ENCODE measurements at places on chromosomes 12 and 14.
A peak's percentile ranks its signal among the peaks of the same experiment; 100 is the strongest.

DNA sequence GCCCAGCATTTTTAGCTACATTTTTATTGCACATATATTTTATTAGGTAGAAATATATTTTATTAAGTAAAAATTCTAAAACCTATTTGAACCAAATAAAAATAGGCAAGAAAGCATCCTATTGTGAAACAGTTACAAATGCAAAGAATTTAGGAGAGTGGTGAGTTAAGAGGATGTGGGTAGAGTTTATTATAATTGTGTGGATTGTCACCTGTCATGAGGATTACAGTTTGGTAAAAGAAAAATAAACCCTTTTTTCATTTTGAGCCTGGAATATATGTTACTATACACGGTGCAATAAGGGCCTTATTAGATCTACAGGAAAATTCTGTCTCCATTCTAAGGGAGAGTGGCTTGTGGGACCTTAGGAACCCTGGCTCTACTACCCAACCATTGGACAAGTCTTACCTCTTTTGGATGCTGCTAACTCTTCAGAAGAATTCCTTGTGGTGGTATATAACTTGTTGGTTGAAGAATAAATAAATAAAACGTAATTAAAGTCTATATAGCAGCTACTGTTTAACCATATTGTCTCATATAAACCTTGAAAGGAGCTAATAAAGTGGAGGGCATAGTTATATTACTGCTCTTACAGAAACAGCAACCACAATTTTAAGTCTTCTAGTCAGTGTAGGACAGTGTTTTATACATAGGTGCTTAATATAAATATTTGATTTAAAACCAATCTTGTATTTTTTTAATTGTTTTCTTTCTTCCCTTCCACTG, 67.8 kb downstream of the FGD4 start:
- DNase-seq, result no peak

DNA sequence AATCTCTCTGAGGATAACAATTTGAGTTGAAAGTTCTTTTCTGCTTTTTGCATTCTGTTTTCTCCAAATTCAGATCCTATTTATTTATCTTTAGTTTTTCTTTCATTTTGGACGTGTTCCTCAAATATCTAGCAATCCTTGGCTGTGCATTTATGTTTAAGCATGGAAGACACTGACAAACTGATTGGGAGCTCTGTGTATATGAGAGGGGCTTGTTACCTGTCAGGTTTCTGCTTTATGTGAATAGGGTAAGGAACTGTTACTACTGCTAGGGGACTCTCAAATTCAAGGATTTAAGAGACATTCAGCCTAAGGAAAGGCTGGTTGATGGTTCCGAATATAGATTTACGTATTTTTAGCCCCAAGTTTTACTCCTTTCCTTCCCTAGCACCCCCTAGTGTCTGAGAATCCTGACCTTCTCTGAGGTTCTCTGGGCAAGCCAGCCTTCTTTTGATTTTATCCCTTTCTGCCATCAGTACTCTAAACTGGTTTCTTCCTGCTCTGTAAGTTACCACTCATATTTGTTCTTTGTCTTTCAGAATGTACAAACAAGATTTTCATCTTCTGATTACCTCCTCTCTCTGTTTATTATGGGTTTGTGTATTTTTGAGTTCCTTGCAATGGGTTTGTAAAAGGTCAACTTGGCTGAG, 30.5 kb downstream of the YLPM1 start:
- no peak for DNase-seq

DNA sequence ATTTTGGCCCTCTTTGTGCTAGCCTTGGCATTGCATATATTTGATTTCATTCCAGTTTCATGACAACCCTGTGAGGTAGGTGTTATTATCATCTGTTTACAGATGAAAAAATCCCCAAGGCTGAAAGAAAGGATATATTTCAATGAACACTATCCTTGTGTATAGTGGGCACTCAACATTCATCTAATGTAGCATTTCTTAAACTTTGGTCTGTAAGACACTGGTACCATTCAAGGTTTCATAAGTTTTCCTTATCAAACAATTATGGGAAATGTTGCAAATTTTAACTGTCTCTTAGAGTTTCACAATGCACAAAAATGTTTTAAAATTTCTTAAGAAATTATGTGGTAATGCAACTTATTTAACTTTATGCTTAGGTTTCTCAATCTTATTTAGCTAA, 44.3 kb downstream of the ATP23 start:
- DNase-seq, result no peak

GRCh38 chr12:122825773-122826724, 9.2 kb upstream of the HIP1R start:
- peak; percentile 73 for DNase-seq

GRCh38 chr12:106328735-106329134, 26.2 kb downstream of the TCP11L2 start:
- no peak for DNase-seq

- DNase-seq, result peak; percentile 90
These were observed 11.2 kb upstream of the LBHD2 start for GRCh38 chr14:103072595-103073366.

GRCh38 chr12:62839869-62840660, 94.9 kb downstream of the PPM1H start:
- no peak for DNase-seq

DNA sequence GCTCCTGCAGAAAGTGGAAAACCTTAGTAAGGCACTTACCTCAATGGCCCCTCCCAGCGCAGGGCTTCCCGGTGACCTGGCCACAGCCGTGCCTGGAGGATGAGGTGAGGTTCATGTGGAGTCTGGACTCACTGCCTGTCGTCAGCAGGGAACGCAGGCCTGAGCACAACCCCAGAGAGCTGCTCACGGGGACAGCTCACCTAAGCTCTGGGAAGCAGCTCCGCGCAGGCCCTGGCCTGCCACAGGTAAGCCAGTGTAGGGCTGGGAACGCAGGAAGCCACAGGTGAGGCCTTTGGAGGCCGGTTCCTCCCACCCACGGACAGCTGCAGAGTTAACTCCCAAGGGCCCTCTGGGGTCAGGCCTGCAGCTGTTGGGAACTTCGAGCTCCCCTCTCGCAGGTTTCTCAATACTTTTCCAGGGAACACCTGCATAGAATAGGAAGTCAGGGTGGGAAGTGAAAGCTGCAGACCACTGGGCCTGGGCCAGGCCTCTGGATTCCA, 32.7 kb downstream of the ANAPC7 start:
- DNase-seq, result no peak

DNA sequence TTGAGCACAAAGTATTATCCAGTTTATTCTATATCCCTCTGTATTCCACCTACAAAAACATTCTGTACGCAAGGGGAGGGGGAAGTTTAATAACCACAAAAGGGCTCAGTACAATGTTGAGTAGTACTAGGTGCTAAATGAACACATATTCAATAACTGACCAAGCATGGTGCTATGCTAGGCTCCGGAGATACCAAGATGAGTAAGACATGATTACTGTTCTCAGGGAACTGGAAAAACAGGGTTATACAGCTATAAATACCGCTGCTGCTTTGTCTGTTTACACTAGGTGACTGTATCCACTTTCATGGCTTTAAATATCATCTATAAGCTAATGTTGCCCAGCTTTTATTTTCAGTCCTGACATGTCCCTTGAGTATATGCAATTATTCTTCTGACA, 135.8 kb downstream of the INSM2 start:
- DNase-seq, result peak; percentile 8

DNA sequence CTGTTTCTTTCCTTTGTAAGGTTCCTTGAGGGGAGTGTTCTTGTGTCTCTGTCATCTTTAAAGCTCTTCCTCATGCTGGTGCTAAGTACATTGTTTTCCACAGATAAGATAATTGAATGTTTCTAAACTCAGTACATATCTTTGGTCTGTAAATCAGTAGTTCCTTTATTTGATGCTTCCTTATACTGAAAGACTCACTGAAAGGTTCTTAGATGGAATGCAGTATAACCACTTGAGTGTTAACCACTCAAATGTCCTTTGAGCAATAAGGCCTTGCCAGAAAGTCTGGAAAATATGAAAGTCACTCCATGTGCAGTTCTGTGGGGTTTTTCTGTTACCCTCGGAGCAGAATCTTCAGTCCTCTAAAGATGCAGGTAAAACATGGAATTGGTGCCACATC, 23.0 kb upstream of the RNU6-8 start:
- no peak for DNase-seq

GRCh38 chr12:47362126-47362705, 282.5 kb upstream of the AMIGO2 start:
- no peak for DNase-seq

DNA sequence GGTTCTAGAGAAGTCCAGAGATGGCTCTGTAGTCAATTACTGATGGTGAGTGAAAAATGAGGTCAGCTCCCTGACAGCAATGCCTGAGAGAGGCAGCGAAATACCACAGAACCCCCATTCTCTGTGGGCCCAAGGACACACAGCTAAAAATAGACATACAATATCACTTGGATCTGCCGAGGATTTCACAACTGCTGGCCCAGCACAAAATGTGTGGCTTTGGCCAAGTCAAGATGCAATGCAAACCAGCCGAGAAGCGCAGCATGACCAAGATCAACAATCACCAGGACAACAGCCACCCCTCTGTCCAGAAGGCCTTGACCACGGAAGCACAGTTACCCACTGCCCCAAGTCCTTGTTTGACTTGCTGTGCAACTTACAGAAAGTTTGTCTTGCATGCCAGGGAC, 52.2 kb downstream of the CKAP4 start:
- DNase-seq, result no peak

DNA sequence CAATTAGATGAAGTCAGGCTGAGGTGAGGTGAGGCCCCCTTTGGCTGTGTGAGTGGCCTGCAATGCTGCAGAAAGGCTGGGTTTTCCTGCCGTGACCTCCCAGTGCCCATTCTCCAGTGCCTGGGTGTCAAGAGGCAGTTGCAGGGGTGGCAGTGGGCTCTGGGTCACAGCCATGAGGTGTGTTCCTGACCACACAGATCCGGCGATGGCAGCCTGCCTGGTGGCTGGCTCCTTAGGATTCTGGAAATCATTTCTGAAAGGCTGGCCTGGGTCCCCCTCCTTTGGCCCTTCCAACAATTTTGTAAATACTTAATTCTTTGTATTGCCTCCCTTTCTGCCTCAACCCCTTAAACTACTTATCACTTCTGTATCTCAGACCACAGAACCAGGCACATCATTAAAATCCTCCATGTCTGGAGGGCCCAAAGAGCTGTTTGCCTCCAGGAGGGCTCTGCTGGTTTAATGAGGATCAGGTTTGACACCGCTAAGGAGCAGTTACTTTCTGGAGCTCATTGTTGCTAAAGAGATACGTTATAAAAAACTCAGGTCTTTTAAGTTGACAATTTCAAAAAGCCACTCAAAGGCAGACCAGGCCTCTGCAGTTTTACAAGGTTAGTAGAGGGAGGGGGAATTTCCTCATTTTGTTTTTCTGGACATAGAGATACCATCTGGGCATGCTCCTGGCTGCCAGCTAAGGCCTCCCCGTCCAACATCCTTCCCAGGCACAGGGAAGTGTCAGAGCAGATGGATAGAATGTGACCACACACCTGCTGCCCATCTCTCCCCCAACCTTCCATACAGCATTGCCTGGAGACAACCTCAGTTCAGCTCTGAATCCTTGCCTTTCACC, 204.4 kb downstream of the FOXN3 start:
- no peak for DNase-seq

DNA sequence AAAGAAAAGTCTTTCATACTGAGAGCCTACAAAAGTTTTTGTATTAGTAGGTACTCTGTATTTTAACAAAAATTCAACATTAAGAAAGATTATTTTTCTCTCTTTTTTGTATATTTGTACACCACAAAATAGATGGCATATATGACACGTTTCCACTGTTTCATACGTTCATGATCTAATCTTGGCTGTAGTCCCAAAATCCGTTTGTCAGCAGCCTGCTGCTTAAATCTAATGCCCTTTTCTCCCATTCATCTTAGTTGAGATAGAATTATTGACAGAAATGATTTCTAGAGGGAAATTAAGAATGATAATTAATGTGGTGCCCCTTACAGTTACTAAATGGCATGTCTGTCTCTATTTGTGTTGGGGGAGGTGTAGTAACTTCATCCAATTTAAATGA, 140.7 kb upstream of the NOVA1 start:
- no peak for DNase-seq

GRCh38 chr12:38930990-38931389, 25.6 kb upstream of the CPNE8 start:
- no peak for DNase-seq

GRCh38 chr14:91582761-91583160, 72.7 kb upstream of the PPP4R3A start:
- no peak for DNase-seq

DNA sequence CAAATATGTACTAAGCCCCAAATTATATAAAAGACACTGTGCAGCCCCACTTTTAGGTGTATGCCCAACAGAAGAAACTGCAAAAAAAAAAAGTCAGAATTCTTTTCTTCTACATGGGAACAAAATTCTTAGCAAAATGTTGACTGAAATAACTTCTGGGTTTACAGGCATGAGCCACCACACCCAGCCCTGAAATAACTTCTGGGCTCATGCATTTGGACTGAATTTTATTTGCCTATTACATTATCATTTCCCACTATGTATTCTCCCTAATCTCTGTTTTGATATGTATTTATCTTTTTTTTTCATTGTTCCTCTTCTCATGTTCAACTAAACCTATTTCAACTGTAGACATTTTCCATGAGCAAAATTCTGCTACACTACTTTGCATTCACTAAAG, 169.2 kb downstream of the GRIN2B start:
- no peak for DNase-seq

GRCh38 chr12:113463746-113464451, 7.8 kb downstream of the LHX5 start:
- DNase-seq, result no peak

DNA sequence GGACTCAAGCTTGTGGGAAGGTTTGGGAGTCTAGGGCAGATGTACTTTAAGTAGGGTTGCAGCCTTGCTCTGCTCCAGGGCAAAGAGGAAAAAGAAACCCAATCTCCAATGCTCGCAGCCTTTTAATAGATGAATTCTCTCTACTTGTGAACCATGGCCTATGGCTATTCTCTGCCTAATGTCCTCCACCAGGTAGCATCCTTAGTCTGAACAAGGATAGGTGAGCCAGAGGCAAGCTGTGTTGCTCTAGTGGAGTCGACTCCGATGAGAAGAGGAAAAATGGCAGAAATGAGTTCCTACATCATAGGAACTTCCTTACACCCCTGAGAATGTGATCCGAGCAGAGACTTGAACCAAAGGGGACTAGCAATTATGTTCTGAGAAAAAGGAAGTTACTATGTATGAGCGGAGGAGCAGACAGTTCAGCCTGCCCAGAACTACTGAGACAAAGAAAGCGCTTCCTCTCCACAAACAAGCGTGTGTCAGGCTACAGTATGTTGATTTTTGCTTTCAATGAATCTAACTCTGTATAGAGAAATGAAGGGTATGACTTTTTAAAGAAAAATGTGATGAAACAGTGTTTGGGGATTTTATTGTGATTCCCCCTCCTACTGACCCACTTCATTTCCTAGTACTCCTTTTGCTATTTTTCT, 153.6 kb upstream of the ARID2 start:
- no peak for DNase-seq

GRCh38 chr12:80187660-80188090, 88.3 kb downstream of the OTOGL start:
- peak; percentile 30 for DNase-seq

DNA sequence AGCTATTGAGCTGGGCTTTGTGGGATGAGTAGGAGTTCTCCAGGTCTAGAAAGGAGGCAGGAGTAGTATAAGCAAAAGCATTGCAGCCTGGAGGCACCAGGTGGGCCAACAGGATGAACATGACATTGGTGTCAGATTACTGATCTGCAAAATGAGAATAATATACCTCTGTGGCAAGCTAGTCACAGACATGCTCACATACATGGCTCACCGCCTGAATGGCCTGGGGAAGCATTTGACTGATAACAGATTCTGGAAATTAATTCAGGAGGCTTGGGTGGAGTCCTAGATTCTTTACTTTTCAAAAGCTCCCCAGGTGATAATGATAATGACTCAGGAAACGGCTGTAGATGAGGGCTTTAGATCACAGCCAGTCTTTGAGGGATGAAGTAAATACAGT, 709 bp downstream of the TCL1B start:
- DNase-seq, result no peak

All from Calu3 (cell line).